ENCODE measurements at places on chromosomes 16 and 17.

DNA sequence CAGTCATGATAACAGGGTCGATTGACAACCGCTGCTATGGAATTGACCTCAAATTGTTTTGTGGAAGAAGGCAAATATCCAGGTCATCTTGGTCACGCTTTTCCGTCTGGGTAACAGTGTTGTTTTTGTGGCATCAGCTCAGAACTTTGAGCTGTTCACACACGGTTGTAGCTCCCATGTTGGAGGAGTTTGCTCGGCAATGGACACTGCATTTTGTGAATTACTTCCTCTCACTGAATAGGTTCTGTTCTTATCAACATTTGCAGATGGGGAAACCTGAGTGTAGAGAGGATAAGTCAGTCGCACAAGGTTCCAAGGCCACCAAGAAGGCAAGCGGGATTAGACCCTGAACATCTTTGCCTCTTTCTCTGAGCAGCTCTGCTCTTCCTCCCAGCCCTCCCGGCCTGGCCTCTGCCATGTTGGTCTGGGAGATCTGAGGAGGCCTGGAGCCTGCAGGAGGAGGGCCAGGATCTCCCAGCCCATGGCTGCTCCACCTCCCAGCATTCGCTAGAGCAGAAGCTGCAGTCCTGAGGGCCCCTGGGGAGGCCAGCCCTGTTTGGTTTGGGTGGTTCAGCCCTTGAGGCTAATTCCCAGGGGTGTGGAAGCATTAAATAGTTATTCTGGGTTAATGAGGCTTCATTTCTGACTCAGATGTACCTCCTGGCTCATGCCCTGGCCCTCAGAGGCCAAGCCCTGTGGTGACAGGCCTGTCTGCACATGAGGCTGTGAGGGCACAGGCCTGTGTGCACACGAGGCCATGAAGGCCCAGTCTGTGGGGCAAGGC lies 154.1 kb upstream of the PLCG2 start:
- DNase-seq: no peak

DNA sequence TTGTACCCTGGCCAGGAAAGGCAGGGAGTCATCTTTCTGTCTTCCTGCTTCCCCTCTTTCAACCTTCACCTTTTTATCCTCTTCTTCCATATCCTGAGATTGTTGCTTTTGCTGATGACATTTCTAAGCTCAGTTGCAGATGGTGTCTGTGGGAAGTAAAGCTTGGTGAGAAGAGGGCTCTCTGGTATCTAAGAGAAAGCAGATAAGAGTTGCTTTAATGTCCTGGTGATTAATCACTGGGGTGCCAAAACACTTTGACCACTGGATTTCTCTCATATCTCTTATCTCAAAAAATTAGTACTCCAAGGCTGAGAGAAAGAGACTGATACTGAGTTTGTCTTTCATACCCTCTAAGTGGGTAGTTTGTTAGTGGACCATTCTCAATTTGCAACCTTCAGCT lies 71.3 kb downstream of the NEUROD2 start:
- no peak for DNase-seq

- no peak for DNase-seq
These were observed 791 bp upstream of the ZNF629 start for GRCh38 chr16:30787613-30788378.

- no peak for DNase-seq
These were observed 22.5 kb upstream of the MYO15B start for GRCh38 chr17:75565066-75565465.

DNA sequence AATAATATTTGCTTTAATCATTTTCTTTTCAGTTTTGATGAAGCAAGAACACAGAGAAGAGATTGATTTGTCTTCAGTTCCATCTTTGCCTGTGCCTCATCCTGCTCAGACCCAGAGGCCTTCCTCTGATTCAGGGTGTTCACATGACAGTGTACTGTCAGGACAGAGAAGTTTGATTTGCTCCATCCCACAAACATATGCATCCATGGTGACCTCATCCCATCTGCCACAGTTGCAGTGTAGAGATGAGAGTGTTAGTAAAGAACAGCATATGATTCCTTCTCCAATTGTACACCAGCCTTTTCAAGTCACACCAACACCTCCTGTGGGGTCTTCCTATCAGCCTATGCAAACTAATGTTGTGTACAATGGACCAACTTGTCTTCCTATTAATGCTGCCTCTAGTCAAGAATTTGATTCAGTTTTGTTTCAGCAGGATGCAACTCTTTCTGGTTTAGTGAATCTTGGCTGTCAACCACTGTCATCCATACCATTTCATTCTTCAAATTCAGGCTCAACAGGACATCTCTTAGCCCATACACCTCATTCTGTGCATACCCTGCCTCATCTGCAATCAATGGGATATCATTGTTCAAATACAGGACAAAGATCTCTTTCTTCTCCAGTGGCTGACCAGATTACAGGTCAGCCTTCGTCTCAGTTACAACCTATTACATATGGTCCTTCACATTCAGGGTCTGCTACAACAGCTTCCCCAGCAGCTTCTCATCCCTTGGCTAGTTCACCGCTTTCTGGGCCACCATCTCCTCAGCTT lies 45.0 kb downstream of the ESRP2 start:
- DNase-seq: no peak

- no peak for DNase-seq
These were observed 1.8 kb downstream of the ZNRF1 start for GRCh38 chr16:75000481-75001081.

DNA sequence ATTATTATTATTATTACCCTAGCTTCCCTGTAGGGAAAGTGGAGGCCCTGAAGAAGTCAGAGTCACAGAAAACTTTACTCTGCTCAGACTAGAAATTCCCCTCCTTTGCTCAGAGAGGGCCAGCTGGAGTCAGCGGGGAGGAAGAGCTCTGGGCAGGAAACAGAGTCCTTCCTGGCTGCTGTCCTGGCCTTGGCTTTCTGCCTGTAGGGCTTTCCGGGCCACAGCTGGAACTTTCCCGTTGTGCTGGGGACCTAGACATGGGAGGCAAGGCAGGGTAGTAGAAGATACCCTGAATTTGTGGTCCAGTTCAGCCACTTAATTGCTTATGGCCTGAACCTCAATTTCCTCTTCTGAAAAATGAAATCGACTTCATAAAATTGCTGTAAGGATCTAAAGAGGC lies 14.0 kb upstream of the CCL2 start:
- peak; percentile 74 for DNase-seq

GRCh38 chr17:14298947-14299279 lies 2.0 kb upstream of the HS3ST3B1 start:
- DNase-seq: no peak

DNA sequence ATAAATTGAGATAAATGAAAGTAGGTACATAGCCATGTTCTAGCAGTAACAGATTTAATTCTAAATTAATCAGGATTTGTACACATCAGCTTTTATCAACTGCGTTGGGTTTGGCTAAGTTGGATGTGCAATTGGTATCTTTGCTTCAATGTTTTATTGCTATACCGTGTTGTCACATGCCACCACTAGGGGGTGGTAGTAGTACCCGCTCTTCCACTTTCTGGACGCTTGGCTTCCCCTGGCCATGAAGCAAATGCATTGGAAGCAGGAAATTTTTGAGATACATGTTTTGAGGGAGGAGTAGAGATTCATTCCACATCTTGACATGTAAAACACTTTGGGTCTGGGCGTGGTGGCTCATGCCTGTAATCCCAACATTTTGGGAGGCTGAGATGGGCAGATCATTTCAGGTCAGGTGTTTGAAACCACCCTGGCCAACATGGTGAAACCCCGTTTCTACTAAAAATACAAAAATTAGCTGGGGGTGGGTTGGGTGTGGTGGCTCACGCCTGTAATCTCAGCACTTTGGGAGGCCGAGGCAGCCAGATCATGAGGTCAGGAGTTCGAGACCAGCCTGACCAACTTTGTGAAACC lies 58.6 kb downstream of the EMP2 start:
- DNase-seq: peak; percentile 21

DNA sequence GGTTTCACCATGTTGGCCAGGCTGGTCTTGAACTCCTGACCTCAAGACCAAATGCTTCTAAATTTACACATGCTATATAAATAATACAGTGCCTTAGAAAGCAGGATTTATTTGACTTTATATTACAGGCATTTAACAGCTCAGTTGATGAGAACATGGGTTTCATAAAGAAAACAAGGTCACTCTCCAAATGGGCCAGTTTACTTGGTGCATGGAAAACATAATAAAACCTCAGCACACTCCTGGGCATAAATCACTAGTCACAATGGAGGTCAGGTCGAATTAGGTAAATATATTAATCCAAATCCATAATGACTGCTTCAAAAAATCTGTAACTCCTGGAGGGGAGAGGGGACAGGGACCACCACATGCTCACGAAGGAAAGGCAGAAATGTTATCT lies 24.5 kb downstream of the APPBP2 start:
- DNase-seq: no peak

GRCh38 chr17:57107498-57108101 lies 22.6 kb downstream of the AKAP1 start:
- DNase-seq: no peak
